ENCODE measurements at places on chromosomes 3 and 15. TPM values are rescaled to one million over a fixed set of nuclear protein-coding genes. Genes with fewer than 3 reads are reported as not detected.

REC114 gene
- not detected for total RNA-seq

DNA sequence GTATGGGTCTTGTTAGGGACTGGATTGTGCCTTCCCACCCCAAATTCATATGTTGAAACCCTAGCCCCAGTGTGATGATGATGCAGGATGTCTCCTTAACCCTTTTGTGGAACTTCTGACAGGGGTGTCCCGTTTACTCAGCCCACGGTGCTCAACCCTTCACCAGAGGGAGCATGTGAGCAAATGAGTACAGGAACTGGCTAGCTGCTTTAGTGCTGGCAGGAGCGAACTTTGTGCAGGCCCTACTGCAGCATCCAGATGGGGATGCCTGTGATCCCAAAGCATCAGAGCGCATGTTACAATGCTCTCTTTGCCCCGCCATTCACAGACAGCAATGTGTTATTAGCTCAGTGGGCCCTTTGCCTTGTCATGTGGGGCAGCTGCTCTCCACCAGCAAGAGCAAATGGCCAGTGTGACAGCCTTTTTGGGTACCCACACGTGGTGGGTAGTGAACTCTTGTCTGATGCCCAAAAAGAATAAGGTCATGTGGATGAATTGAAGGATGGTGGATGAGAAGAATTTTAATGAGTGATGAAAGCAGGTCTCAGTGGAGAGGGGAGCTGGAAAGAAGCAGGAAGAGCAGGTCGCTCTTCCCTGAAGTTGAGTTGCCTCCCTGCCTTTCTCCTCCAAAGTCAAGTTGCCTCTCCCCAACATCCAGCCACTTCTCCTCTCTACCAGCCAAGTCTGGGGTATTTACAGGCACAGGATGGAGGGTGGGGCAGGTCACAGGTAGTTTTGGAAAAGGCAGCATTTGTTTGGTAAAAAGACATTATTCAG, 63.3 kb upstream of the STRIT1 start:
- DNase-seq: no peak

GRCh38 chr3:46699676-46700523, 1.3 kb upstream of the TMIE start:
- DNase-seq: peak; percentile 91

KNG1 gene
- 0.14 TPM for total RNA-seq

FOXL2NB gene
- not detected for total RNA-seq

GRCh38 chr3:50475348-50475747, 28.1 kb downstream of the CACNA2D2 start:
- no peak for DNase-seq
